ENCODE measurements at places on chromosomes 7 and 10. TPM values are rescaled to one million over a fixed set of nuclear protein-coding genes. Genes with fewer than 3 reads are reported as not detected.

TAS2R5 gene
- total RNA-seq = 0.27 TPM

PLEKHS1 gene
- total RNA-seq = not detected

TMEM139 gene
- 16.1 TPM for total RNA-seq

CALML5 gene
- not detected for total RNA-seq

FIGNL1 gene
- total RNA-seq = 3.4 TPM

DMBT1 gene
- total RNA-seq = not detected

LHFPL3 gene
- total RNA-seq = not detected

SPDYE11 gene
- not detected for total RNA-seq

ZNF438 gene
- total RNA-seq = 13.0 TPM

SHOC2 gene
- total RNA-seq = 40.8 TPM

GTF2IRD1 gene
- total RNA-seq = 21.7 TPM

SPACDR gene
- total RNA-seq = 0.81 TPM

CUZD1 gene
- total RNA-seq = 0.11 TPM

GPER1 gene
- 2.5 TPM for total RNA-seq

CPEB3 gene
- total RNA-seq = 14.4 TPM

PDGFA gene
- total RNA-seq = 34.5 TPM
